ENCODE measurements at places on chromosomes 5 and 9.
A peak's percentile ranks its signal among the peaks of the same experiment; 100 is the strongest.

DNA sequence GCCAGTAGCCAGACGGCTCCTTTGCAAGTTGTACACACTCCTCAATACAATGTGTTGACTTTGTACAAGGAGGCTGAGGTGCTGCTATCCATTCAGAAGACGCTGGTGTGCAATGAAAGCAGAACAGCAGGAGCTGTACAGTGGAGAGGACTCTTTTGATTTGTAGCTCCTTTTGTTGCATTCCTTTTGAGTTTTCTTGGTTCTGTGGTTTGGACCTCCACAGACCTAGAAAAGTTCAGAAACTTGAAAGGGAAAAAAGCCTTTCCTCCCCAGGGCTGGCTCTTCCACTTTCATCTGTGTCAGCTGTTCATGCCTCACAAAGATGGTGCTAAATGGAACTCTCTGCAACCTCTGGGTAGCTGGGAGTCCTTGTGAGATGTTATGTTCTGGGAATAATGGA is 117.4 kb downstream of the MAT2B start:
- no peak for DNase-seq

- DNase-seq = peak; percentile 89
These were observed 138.3 kb upstream of the SMIM23 start for GRCh38 chr5:171647043-171647903.

GRCh38 chr5:132099076-132099748 is 25.6 kb downstream of the CSF2 start:
- no peak for DNase-seq

GRCh38 chr5:98905857-98906688 is 22.7 kb downstream of the CHD1 start:
- peak; percentile 51 for DNase-seq

DNA sequence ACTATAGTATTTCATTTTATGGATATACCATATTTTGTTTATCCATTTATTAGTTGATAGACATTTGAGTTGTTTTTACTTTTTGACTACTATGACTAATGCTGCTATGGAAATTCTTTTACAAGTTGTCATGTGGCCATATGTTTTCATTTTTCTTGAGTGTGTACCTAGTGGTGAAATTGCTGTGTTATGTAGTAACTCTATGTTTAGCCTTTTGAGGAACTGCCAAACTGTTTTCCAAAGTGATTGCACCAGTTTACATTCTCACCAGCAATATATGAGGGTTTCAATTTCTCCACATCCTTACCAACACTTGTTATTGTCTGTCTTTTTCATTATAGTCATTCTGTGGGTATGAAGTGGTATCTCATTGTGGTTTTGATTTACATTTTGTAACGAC is 75.4 kb downstream of the GRIA1 start:
- no peak for DNase-seq

DNA sequence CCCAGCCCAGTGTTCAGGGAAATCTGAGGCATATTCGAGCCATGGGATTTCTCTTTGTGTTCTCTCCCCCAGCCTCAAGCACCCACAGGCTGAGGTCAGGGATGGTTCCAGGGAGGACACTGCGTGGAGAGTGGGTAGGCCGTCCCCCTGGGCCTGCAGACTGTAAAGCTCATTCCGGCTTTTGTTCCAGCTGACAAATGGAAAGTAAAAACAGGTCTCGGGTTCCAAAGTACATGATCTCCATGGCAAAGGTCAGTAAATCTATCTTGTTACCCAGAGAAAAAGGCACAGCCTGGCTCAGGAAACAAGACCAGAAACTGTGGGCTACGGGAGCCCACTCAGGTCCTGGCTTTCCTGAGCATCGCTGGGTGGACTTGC is 116.2 kb downstream of the ROR2 start:
- no peak for DNase-seq

- no peak for DNase-seq
These were observed 10.8 kb downstream of the SAXO1 start for GRCh38 chr9:19022206-19022605.

DNA sequence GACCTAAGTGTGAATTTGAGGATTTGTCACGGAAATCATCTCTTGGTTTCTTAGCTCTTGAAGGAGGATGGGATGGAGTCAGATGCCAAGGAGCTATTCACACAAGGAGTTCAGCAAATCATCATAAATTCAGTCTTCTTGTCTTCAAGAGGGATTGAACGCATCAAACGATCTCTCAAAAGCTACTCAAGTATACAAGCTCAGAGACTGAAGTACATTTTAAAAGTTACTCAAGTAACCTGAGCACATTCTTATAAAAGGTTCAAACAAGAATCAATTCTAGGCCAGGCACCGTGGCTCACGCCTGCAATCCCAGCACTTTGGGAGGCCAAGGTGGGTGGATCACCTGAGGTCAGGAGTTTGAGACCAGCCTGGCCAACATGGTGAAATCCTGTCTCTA is 21.1 kb upstream of the GOLPH3 start:
- DNase-seq = no peak

GRCh38 chr9:86494644-86495111 is 140.5 kb upstream of the TUT7 start:
- no peak for DNase-seq

DNA sequence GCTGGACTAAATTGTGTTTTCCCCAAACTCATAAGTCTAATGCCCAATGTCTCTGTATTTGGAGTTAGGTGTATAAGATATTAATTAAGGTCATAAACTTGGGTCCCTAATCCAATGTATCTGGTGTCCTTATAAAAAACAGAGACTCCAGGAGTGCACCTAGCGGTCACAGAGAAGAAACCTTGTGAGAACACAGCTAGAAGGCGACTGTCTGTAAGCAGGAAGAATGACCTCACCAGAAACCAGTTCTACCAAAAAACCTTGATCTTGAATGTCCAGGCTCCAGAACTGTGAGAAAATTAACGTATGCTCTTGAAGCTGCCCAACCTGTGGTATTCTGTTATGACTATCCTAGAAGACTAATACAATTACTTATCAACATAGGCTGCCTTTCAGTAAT is 591.7 kb upstream of the PTPRD start:
- no peak for DNase-seq

- no peak for DNase-seq
These were observed 12.1 kb downstream of the MELK start for GRCh38 chr9:36584620-36585460.

GRCh38 chr9:126818482-126818881 is 13.6 kb downstream of the ZBTB43 start:
- no peak for DNase-seq

DNA sequence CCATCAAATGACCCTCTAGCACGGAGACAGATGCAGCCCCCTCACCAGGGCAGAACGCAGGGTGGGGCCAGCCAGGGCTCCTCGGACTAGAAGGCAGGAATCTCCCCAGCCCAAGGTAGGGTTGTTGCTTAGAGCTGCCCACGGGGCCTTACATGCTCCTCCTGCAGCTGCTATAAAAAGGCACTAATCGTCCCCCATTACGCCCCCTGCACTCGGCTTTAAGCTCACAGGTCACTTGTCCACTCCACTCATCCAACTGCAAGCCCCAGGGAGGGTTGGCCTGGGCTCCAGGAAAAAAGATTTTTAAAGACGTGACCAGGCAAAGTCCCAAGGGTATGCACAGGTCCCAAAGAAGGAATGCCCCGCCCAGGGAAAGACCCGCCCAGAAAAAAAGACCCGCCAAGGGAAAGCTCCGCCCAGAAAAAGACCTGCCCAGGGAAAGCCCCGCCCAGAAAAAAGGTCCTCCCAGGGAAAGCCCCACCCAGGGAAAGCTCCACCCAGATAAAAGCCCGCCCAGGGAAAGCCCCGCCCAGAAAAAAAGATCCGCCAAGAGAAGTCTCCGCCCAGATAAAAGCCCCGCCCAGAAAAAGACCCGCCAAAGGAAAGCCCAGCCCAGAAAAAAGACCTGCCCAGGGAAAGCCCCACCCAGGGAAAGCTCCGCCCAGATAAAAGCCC is 11.1 kb downstream of the GRIN1 start:
- DNase-seq = no peak

DNA sequence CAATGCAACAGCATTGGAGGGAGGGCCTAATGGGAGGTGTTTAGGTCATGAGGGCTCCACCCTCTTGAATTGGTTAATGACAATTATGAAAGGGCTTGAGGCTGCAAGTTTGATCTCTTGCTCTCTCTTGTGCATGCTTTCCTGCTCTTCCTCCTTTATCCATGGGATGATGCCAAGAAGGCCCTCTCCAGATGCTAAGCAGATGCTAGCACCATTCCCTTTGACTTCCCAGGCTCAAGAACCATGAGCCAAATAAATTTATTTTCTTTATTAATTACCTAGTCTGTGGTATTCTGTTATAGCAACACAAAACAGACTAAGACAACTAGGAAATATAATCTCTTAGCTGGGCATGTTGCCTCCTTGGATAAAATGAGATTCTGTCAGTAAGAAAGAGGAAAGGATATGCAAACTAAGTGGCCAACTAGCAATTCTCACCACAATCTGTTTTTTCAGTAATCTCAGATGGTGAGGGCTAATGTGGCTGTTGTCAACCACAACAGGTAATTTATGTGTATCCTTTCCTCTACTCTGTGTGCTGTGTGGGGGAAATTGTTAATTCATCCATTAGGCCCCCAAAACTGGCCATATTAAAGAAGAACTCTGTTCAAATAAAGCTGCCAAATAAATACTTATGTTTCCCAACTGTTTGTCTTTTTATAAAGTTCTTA is 269.1 kb upstream of the CD180 start:
- DNase-seq = no peak

- DNase-seq = no peak
These were observed 45.0 kb downstream of the PCDHGC5 start for GRCh38 chr5:141533897-141534296.

- DNase-seq = no peak
These were observed 79.6 kb downstream of the NTNG2 start for GRCh38 chr9:132241483-132241839.

DNA sequence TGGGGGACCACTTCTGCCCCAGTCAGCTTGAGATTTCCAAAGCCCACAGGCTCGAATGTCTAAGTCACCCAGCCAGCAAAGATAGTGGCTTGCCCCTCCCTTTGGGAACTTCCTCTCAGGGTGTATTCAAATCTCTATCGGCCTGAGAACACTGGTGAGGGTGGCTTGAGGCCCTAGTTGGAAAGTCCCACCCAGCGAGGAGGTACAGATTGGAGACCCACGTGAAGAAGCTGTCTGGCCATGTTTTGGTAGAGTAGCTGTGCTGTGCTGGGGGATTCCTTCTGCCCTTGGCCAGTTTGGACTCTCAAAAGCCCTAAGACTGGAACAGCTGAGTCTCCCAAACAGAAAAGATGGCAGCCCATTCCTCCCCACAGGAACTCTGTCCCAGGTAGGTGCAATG is 172.7 kb upstream of the RIOK2 start:
- DNase-seq = no peak

DNA sequence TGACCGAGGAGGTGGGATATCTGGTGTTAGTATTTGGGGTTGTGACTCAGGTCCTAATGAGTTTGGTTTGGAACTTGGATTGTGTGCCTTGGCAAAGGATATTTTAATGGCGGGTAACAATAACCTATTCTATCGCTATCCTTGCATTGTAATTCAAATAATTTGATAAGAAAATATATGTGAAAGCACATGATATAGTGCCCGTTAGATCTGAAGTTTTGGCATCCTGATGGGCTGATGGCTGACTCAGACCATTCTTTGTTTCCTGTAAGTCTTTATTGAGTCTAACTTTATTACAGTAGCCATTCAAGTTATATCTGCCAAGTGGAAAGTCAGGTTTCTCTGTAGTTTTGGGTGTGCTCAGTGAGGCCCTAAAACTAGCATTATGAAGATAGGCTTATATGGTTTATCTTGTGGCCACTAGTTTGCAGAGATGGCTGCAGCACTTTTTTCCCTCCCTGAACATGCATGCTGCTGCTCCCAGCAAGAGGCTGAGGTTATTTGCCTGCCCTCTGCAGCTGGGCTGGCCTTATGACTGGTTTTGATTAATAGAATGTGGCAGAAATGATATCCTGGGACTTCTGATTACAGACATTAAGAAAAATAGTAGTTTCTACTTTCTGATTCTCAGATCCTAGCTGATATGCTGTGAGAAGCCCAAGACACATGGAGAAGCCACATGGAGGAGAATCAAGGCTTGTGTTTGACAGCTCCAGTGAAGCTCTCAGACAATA is 46.6 kb downstream of the CFAP95 start:
- no peak for DNase-seq

- no peak for DNase-seq
These were observed 434.6 kb downstream of the ENC1 start for GRCh38 chr5:74205767-74206578.

- no peak for DNase-seq
These were observed 16.3 kb upstream of the OLFM1 start for GRCh38 chr9:135070964-135071735.

- no peak for DNase-seq
These were observed 44.4 kb downstream of the ACTBL2 start for GRCh38 chr5:57437976-57438805.

GRCh38 chr5:55699041-55699688 is 13.0 kb downstream of the SLC38A9 start:
- no peak for DNase-seq

DNA sequence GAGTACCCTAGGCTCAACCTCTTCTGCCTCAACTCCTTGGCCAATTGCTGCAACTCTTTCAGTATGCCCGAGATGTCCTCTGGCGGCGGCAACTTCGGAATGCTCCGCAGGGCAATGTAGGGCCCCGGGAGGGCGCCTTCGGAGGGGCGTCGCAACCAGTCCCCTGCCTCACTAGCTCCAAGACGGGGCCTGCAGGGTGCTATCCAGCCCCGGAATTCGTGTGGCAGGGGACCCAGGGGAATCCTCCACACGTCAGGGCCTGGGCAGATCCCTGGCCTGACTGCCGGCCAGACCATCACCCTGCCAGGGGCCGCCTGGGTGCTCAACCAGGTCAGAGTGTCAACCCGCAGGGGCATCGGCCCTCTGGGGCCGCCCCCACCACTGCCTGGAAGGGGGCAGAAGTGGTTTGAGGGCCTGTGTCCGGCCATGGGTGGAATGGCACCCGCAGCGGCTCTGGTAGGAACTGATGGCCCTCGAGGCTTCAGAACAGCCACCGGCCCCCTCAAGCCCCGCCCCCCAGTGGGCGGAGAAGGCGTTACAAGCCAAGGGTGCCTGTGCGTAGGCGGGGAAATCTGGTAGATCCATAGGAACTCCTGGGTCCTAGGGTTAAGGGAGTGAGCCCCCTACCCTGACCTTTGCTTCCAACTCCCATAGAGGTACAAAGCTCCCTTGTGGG is at the start of gene POU5F2:
Gene POU5F2 (minus strand): TSS at position 465 of the 676 bp plus-strand sequence. CDS start 37 bp downstream, at position 428.
- no peak for DNase-seq

GRCh38 chr9:113011911-113012381 is at the start of gene ZNF883:
Gene ZNF883, minus strand, starts transcription at chr9:113012192.
- no peak for DNase-seq

DNA sequence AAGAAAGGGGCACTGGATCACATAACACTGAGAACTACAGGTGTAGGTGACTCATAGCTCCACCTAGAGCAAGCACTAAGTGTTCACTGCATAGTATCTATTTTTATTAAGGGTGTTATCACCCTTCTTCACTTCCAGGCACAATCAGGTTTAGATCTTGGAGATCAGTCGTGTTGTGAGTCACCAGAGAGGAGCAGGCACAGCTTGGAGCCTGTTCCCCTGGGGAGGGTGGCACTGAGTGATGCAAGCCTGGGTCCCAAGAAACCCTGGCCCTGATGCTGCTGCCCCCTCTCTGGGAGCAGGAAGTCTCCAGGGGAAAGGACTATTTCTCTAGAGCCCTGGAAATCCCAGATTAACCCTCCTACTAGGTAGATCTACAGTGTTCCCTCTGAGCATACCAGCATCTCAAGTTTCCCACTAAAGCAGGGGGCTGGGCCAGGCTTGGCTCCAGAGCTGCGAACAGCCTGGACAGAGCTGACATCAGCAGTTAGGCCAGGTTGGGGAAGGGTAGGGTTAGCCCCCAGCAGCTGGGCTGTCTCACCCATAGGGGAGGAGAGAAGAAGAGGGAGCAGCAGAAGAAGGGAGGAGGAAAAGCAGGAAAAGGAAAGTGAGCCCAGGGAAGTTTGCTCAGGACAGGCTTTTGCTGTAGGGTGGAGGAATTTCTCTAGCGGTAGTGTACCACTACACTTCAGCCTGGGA is 28.1 kb upstream of the SPINK4 start:
- no peak for DNase-seq

Data from Kasumi-1 (cell line).